ENCODE measurements at places on chromosomes 16 and 17.

DNA sequence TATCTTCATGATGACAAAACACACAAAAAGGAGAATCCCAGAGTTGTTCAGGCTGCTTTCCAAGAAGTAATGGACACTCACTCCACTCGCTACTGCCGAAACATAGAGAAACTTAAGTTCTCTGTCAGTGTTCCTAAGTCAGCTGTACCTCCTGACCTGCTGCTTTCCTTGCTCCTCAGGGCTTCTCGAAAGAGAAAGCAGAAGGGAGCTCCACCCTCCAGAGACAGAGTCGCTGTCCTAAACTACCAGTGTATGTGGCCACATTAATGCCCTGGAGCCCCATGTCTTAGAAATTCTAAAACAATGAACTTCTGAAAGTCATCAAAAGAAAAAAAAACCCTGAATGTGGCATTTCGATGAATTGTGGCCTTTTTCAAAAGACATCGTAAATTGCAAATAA, 390.8 kb upstream of the MON1B start:
- DNase-seq, result no peak

DNA sequence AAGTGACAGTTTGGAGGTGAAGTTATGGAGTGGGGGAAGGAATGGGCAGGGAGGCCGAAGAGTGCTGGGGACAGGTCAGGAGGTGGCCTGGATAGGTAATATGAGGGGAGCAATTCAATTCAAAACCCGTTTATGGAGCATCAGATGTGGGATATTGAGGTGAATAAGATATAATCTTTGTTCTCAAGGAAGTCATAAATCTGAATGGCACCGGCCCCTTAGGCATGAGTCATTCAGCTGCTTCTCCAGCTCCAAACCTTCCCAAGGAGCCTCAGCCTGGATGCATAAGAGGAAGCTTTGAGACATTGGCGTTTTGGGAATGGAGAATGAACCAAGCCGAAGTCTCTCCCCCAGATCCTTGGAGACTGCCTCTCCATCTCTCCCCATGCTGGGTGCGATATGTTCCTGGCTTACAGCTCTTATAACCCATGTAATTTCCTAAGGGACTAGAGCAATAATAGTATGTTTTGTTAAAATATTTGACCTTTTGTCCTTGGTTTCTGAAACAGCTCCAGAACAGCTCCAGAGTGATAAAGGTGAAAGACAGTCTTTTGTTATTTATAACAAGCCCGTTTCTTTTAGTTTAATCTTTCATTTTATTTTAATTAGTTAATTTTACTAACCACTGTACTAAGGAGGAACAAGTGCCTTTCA, 1.7 kb downstream of the TUBG2 start:
- no peak for DNase-seq

DNA sequence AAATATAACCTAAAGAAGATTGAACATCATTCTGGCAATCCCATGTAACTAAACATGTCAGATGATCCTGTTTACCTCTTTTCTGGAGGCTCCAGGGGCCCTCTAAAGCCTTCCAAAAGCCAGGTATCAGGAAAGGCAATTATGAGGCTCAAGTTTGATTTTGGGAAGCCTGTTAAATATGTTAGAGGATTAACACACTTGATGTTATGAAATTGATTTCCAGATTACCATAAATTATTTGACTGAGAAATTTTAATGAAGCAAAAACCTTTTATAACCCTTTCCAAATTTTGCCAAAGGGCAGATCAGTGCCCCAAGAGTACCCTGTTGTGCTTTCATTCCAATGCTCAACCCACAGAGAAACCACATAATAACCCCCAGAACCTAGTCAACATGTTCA, 29.3 kb downstream of the PHKB start:
- DNase-seq, result no peak

DNA sequence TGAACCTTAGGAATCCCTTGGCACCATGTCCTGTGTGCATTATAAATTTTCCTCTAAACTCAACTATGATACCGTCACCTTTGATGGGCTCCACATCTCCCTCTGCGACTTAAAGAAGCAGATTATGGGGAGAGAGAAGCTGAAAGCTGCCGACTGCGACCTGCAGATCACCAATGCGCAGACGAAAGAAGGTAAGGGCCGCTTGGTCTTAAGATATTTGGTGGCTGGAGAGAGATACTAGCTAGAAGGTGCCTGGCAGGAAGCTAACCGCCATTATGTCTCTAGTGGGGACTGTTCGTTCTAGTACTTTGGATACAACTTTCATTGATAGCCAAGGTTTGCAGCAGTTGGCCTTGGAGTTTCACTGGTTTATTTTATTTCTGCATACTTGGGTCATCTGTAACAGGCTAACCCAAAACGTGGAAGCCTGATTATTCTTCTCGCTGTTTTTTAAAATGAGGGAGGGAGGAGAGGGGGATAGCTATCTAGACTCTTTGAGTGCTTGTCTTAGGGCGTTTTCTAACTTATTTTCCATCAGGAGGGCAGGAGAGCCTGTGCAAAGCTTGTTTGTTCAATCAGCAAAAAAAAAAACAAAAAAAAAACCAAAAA, 1.3 kb downstream of the RBBP6 start:
- no peak for DNase-seq

GRCh38 chr16:3246002-3246401, 10.4 kb downstream of the MEFV start:
- DNase-seq, result no peak

GRCh38 chr17:48570325-48571023, 7.7 kb downstream of the HOXB4 start:
- DNase-seq, result no peak

GRCh38 chr17:80294210-80294609, 33.6 kb downstream of the RNF213 start:
- DNase-seq, result no peak

GRCh38 chr17:27390540-27390939, 65.7 kb upstream of the KSR1 start:
- DNase-seq, result no peak

DNA sequence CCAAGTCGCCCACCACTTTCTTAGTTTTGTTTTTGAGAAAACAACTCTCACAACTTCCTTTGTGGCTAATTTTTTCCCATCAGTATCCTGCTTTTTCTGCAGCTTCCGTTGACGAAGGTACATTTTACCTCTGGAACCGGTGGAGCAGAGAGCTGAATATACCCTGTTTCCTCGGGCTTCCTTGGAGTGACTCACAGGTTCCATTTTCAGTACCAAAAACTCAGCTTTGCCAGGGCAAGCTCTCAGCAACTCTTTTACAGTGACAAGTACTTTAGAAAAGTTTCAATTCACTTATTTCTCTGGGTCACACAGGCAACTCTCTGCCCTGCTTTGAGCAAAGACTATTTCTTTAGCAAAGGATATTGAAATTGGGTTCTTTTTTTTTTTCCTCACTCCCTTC, 318.9 kb downstream of the SNX29 start:
- no peak for DNase-seq

- DNase-seq, result peak; percentile 44
Observed at GRCh38 chr16:17578981-17579874, 108.5 kb upstream of the XYLT1 start.

DNA sequence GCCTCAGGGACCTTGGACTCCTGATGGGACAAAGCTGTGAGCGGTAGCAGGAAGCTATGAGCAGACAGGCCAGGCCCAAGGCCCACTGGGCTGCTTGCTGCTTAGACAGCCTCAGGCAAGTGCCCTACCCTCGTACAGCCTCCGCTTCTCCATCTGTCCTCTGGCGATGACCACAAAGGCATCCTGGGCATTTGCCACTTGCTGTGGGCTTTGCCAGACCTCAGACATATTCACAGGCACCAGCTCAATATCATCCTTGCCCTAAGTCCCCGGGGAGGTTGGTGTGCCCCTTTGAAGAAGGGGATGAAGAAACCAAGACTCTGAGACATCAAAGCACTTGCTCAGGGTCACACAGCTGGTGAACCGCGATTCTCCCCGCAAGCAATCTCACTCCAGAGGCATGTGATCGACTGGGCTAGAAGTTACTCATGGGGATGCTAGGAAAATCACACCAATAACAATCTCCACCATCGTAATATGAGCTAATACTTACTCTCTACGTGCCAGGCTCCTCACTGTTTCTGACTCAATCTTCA, 21.7 kb downstream of the PPL start:
- DNase-seq, result no peak

DNA sequence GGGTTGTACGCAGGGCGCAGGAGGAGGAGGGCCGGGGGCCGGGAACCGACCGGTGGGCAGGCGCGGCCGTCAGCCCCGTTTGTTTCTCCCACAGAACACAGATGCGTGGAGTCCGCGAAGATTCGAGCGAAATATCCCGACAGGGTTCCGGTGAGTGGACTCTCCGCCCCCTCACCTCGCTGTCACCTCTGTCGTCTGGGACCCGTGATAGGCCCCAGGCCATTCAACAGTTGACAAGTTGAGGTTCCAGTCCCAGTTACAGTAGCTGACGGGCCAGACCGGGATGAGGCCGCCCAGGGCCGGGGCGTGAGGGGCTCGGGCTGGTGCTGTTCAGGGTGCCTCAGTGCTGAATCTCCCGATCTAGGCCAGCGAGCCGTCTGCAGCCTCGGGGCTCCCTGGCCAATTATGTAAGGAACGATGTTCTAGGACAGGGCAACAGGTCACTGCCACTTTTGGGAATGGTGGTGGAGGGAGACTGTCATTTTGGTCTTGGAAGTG, 628 bp downstream of the GABARAPL2 start:
- DNase-seq, result no peak

DNA sequence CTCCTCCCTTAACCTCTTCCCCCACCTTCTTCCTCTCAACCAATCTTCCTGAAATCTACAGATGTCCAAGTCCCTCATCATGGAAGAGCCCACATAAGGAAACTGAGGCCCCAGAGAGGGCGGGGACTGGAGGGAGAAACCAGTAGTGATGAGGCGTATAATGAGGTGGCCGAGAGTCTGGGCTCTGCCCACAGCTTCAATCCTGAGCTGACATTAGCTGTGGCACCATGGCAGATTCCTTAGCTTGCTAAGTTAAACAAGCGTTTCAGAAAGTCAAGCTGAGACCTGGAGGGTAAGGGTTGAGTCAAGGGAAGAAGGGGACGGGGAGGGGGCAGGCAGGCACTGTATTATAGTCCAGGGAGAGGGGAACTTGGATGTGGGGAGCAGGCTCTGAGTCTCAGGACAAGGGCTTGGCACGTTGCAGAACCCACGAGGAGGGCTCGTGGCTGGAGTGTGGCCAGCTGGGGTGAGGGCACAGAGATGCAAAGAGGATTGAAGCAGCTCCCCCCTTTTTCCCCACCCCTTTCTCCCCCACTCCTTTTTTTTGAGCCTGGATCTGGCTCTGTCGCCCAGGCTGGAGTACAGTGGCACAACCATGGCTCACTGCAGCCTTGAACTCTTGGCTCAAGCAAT, 13.3 kb downstream of the ARHGAP23 start:
- DNase-seq, result no peak

DNA sequence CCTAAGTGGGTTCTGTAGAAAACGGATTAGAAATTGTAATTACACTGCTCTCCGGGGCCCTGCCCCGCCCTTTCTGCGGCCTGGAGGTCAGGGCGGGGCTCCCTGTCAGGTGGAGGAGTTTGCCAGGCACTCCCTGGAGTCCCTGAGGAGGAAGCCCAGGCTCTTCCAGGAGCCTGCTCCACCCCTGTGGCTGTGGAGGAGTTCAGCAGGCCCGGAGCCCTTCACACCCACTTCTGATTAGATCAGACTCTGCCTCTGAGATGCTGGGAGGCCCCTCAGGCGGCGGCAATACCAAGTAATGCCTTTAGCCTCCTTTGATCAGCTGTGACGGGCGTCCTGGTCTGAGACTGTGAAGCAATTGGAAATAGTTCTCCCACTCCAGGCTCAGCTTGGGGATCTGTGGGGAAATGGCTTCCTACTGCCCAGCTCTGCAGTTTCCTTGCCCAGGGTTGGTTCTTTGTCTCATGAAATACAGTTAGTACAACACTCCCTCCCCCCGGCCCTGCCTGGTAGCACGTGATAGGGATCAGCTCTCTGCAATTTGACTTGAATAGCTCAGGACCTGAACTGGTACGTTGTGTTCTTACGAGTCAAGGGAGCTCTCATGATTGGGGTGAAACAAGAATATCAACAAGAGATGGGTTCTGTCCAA, 22.3 kb downstream of the BAIAP2 start:
- DNase-seq, result no peak
